ENCODE measurements at places on chromosomes 1 and 21.

GRCh38 chr1:40092241-40092640 is 4.8 kb downstream of the PPT1 start:
- DNase-seq: no peak

GRCh38 chr21:30216041-30216723 is at the start of gene CLDN8:
CLDN8 (minus strand) TSS chr21:30216097; CDS start chr21:30215925, 172 bp downstream.
- no peak for DNase-seq

- no peak for DNase-seq
Observed at GRCh38 chr1:208431721-208432120, 187.5 kb upstream of the PLXNA2 start.

DNA sequence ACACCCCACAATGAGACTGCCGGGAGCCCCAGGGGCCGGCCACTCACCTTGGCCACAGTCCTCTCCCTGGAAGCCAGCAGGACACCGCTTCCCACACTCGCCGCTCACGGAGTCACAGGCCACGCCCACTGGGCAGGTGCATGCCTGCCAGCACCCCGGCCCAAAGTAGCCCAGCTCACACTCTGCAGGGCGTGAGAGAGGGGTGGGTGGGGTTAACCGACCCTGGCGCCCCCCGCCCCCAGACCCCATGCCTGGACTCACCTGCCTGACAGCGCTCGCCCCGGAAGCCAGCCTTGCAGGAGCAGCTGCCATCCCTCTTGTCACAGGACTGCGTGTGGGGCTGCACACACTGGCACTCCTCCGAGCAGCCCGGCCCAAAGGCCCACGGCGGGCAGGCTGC is 50.7 kb downstream of the ARHGEF16 start:
- no peak for DNase-seq

DNA sequence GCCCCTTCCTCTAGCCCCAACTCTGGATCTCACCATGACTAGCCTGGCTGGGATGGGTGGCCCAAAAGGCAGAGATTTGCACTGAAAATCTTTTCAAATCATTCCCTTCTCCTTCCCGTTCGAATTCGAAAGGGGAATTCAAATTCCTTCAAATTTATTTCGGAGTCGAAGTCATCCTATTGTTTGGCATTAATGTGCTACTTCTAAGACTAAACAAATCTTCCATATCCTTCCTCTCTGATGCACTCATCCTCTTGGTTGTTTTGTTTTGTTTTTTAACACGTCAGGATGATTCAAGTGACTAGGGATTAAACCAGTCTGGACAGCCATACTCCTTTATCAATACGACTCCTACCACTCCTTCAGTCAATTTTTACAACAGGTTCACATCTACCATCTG is 95.5 kb upstream of the SGIP1 start:
- no peak for DNase-seq

- no peak for DNase-seq
Observed at GRCh38 chr1:71049951-71050598, 2.5 kb upstream of the PTGER3 start.

- DNase-seq: no peak
Observed at GRCh38 chr21:25426580-25426979, 180.7 kb downstream of the MRPL39 start.

DNA sequence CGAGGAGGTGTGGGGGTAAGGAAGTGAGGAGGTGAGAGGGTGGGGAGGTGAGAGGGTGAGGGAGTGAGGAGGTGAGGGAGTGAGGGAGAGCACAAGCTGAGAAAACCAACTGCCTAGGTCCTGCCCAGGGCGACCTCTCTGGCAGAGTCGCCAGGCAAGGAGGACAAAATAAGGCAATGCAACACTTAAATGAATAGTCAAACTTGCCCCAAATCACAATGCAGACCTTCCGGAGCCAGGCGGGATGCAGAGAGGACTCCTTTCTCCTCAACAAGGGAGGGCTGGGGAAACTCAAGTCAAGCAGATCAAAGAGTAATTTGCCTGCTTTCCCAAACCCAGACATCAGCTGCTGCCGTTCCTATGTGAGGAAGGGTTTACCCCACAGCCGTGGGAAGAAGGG is 86.0 kb downstream of the CCDC185 start:
- no peak for DNase-seq

- DNase-seq: no peak
Observed at GRCh38 chr1:206714331-206715058, 29.8 kb downstream of the MAPKAPK2 start.

DNA sequence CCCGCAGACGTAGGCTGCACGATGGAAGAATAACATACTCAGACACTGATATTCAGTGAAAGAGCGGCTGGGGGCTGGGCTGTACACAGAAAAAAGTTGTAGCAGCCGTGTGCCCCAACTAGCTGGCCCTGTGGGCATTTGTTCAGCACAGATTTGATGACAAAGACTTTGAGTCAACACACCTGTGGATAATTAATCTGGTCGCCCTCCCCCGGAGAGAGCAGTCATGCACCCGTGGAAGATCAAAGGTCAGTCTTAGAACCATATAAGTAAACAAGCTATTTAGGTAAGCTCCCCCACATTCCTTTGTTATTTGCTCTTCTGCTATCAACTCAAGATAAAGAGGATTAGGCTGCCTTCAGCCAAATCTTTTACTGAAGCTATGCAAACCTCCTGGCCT is 148.4 kb upstream of the HMCN1 start:
- no peak for DNase-seq

- DNase-seq: no peak
Observed at GRCh38 chr1:110718452-110718851, 43.7 kb upstream of the KCNA3 start.

GRCh38 chr1:192598589-192598988 is 23.0 kb downstream of the RGS1 start:
- DNase-seq: no peak

DNA sequence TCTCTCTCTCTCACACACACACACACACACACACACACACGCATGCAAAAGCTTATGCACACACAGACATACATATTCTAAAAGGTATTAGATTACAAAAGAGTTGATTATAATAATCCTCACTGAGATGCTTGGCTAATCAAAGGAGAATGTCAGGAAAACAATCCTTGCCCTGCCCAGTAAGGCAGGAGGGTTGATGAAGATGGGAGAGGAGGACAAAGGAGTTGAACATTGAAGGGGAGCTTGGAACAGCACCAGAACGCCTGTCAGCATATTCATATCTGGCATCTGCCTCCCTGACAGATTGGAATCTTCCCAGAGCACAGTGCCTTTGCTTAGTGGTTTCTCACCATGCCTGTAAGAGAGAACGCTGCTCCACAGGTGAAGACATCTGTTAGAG is 68.6 kb upstream of the PALMD start:
- no peak for DNase-seq

- no peak for DNase-seq
Observed at GRCh38 chr1:2275796-2276536, 47.8 kb downstream of the SKI start.

DNA sequence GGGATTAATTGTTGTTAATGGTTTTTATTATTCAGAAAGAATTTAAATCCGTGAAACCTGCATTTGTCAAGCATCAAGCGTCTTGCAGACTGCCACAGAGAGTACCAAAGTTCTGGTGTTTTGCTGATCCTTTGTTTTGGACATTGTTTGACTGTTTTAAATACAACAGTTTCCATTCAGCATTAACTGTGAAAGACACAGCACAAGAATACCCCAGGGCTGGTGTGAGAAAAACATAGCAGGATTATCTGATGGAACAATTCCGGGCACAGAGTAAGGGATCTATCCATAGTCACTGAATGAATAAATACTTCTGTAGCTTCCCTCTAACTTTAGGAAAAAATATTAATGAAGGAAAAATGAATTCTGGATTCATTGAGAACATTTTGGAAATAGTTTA is 202.3 kb downstream of the LTN1 start:
- no peak for DNase-seq

- DNase-seq: no peak
Observed at GRCh38 chr1:199877526-199878384, 149.8 kb upstream of the NR5A2 start.

DNA sequence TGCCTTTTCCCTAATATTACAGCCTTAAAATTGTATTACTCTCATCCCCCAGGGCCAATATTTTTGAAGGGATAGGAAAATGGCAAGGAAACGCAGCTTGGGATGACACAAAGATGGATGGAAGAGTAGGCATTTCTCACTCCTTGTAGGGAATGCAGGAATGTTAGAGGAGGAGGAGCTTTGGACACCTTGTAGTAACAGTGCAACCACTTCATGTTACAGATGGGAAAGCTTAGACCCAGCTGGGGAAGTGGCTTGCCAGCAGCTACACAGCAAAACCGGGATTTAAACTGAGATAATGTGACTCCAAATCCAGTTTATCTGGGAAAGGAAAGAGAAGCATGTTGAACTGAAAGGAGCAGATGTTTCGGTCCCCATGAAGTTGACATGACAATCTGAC is 473.7 kb upstream of the DAB1 start:
- no peak for DNase-seq

DNA sequence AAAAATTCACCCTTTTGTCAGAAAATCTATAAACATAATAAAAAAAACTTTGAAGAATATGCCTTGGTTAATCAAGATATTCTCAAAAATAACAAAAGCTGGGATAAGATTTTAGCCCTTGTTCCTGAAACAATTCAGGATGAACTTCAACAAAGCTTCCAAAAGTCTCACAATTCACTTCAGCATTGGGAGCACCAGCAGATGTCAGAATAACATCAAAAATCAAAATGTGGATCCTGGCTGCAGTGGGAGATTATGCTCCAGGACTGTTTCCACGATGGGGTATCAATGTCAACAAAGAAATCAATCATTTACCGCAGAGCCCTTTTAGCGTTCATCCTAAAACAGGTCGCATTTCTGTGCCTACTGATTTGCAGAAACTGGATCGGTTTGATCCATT is 35.2 kb downstream of the ZNF670 start:
- DNase-seq: no peak

GRCh38 chr1:18336801-18337200 is 143.9 kb upstream of the KLHDC7A start:
- DNase-seq: no peak

- no peak for DNase-seq
Observed at GRCh38 chr21:17784180-17784598, 35.0 kb downstream of the C21orf91 start.

GRCh38 chr1:237791592-237791991 is 99.1 kb downstream of the ZP4 start:
- no peak for DNase-seq

DNA sequence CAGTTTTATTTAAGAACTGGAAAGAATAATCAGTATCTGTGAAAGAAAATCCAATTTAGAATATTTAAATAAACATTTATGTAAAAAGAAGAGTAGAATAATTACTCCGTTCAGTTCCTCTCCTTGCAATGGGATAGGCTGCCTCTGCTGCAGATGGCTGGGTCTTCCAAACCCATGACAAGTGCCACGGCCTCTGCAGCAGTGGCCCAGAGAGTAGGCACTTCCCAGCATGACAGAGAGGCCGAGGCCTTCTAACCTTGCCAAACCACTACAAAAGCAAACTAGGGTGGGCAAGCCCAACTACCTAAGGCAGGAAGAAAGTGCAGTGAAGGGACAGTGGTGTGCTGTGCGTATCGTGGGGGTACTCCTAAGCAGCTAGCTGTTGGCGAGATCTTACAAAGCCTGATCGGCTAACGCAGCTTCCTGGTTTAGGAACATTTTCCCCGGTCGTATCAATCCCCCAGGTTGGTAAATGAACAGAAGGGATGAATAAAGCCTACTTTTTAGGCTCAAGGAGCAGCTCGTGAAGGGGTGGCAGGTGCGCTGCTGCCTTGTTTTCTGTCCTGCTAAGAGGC is 14.5 kb downstream of the ICMT start:
- no peak for DNase-seq

DNA sequence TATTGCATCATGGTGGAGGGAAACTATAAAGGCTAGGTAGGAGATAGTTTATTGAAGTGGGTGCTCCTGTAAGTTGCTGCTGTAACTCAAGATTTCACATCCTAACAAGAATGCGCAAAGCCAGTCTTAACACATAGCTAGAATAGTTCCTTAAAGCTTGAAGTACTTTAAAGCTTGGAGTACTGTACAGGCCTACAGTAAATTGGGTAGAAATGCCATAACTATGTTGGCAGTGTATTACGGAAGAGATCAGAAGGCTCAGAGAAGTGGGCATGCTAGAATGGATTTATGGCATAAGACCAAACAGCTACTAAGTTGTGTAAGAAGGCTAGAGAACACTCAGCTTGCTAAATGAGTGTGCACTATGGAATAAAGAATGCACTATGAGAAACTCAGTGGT is 44.5 kb downstream of the DMRTA2 start:
- no peak for DNase-seq

GRCh38 chr1:182723200-182723599 is 38.8 kb upstream of the RGS8 start:
- no peak for DNase-seq

- no peak for DNase-seq
Observed at GRCh38 chr1:186499571-186499970, 38.7 kb upstream of the PDC start.

DNA sequence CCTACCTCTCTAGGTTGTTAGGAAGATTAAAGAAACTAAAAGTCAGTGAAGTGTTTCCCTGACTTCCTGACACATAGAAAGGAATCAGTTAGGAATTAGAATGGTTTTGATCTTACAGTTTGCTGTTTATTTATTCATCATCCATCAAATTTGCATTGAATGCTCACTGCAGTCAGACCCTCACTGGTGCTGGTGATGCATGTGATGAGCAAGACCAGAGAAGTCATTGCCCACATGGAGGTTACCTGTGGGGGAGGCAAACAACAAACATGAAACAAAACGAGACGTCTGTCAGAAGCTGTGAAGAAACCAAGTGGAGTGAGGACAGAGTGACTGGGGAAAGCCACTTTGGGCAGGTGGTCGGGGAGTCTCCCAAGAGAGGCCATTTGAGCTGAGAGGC is 6.4 kb downstream of the CTPS1 start:
- DNase-seq: no peak

- DNase-seq: no peak
Observed at GRCh38 chr21:32348604-32349332, 44.0 kb downstream of the URB1 start.

DNA sequence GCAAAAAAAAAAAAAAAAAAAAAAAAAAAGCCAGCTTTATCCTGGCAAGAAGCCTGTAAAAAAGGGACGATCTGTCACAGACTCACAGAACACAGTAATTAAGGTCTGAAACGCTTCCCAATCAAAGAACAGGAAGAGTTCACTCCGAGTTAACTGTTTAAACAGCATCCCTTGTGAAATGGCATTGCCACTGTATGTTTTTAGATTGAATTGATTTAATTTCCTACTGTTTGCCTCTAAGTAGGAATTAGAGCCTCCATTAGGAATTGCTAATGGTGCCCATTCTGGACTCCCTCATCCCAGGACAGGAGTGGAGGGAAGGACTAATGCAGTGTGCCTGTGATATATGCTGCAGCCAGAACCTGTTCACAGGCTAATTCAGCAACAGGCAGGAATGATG is 370.8 kb downstream of the RWDD3 start:
- no peak for DNase-seq

DNA sequence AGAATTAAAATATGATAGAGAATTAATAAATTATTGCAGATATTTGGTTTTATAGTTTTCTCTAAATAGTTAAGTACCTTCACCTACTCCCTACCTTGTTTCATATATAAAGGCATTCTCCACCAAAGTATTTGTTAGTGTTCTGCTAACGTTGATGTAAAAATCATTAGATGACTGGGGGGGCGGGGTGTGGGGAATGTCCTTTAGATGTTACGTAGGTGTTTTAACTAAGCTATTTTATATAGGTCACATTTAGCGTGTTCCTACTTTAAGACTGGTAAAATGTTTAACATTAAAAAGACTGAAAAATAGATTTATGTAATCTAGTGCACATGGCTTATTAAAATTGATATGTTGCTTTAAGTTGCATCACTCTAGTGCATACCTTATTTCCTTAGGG is 48.6 kb downstream of the PTPRC start:
- no peak for DNase-seq

- no peak for DNase-seq
Observed at GRCh38 chr1:148373192-148373925, 109.7 kb downstream of the PPIAL4G start.

Data from stimulated activated CD4-positive, alpha-beta T cell treated with anti-CD3 and anti-CD28 coated beads, Interleukin-12 subunit alpha, Interleukin-12 subunit beta, amount 100 ng/mL, for 4 hours (primary cell).